D721Med (cell line): ENCODE measurements at places on chromosomes 2 and 18.

GRCh38 chr2:150570712-150571111 is 83.2 kb upstream of the RND3 start:
- DNase-seq = no peak

- no peak for DNase-seq
Measured at GRCh38 chr2:209445485-209445884, 21.6 kb downstream of the MAP2 start.

DNA sequence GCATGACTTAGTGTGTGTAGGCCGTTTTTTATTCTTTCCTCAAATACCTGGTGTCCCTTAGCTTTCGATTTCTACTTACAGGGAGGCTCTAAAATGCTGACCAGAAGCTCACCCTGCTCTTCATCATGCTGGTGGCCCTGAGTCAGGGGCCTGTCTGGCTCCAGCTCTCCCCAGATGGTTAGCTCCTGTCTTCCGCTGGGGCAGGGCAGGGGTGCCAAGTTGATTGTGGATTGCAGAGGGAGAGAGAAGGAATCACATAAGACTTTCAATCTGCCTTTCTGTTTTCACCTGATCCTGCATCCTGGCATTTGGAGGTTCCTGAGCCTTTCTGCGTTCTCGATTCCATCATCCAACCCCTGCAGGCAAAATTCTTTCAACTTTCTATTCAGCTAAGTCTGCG is 4.2 kb downstream of the CIB4 start:
- DNase-seq = no peak

GRCh38 chr2:147659051-147659450 is 185.8 kb upstream of the ACVR2A start:
- no peak for DNase-seq

GRCh38 chr2:62270728-62271127 is 74.8 kb downstream of the B3GNT2 start:
- no peak for DNase-seq

DNA sequence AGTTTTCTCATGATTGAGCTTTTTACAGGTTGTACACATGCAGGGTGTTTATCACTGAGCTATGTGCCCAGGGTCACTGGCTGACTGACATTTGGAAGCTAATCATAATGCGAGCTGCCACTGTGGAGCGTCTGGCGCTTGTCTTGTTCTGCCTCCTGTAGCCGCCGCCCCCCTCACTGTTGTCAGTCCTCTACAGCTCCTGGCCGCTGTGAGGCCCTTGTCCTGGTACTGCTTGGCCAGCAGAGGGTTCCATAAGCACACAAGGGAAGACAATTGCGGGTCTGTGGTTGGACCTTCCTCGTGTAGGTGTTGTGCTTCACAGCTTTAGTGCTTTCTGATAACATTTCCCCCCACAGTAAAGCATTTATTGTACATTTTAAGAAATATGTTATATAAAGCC is 105.6 kb upstream of the LDLRAD4 start:
- DNase-seq = no peak

GRCh38 chr2:68722712-68723111 is 11.9 kb upstream of the ARHGAP25 start:
- DNase-seq = no peak

DNA sequence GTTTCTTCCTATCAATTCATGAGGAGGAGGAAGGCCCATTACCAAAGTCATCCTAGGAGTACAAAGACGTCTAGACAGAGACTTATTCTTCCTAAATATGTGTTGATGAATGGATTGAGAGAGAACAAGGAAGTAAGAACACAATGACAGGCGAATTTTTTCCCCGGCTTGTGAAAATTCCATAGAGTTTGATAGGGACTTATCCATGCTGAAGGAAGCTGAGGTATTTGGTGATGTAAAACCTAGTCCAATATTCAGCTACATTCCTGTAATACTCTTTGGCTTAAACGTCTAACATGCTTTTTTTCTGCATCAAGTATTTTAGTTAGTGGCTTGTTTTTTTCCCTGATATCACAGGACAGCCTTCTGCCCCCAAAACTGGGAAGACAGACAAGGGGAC is 121.9 kb upstream of the MYT1L start:
- DNase-seq = no peak

- no peak for DNase-seq
Measured at GRCh38 chr18:31429623-31430022, 17.9 kb upstream of the DSG3 start.
